Stimulated activated CD8-positive, alpha-beta memory T cell treated with anti-CD3 and anti-CD28 coated beads, Interleukin-4, amount 100 ng/mL, for 4 hours (primary cell): ENCODE measurements at places on chromosomes 5 and 9.

DNA sequence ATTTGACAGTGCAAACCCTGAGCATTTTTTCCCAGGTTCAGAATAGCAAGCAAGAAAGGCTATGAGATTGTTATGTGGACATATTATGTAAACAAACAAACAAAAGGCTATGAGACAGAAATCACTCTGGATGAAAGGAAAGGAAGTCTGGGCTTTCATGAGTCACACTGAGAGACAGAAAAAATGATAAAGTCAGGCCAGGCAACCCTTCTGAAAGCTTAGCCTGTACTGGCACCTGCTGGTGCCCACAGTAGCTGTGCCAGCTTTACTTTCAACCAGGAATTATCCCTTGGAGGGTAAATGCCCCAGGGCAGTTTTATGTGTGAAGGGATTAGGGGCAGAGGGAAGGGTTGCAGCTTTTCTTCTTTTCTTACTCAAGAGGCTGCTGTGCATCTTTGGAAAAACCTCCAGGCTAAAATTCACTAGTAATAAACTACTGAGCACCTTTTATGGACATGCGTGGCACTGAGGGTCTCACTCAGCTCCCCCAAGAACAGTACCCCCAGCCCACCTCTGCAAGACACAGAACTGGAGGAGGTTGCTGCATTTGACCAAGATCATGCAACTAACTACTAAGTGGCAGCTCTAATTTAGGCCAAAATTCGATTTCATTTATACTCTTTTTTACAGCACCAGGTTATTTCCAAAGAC lies 41.7 kb downstream of the ACTL7B start:
- DNase-seq, result no peak

DNA sequence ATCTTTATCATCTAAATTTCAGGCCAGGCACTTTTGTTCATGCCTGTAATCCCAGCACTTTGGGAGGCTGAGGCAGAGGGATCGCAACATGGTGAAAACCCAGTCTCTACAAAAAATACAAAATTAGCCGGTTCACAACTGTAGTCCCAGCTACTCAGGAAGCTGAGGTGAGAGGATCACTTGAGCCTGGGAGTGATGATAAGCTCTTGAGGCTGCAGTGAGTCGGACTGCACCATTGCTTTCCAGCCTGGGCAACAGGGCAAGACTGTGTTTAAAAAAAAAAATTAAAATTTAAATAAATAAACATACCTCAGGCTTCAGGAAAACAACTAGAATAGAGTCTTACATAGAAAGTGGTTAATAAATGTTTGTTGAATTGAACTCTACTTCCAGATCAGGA lies 147.4 kb downstream of the AGTPBP1 start:
- DNase-seq, result no peak

- no peak for DNase-seq
Observed at GRCh38 chr9:120438836-120439546, 141.0 kb downstream of the CDK5RAP2 start.

DNA sequence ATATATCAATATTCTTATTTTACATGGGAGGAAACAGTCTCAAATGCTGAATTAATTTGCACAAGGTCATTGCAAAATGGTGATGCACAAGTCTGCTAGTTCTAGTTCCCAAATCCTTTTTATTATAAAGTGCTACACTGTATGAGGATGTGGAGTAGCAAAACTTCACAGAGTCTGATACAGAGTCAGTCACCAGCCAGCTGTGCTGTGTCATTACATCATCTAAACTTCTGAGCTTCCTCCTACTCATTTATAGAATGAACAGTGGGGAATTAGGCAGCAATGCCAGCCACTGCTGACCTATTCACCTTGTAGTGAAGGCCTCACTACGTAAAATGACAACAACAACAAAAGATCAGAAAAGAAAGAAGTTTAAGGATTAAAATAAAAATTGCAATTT lies 357.8 kb downstream of the TMEM167A start:
- no peak for DNase-seq

DNA sequence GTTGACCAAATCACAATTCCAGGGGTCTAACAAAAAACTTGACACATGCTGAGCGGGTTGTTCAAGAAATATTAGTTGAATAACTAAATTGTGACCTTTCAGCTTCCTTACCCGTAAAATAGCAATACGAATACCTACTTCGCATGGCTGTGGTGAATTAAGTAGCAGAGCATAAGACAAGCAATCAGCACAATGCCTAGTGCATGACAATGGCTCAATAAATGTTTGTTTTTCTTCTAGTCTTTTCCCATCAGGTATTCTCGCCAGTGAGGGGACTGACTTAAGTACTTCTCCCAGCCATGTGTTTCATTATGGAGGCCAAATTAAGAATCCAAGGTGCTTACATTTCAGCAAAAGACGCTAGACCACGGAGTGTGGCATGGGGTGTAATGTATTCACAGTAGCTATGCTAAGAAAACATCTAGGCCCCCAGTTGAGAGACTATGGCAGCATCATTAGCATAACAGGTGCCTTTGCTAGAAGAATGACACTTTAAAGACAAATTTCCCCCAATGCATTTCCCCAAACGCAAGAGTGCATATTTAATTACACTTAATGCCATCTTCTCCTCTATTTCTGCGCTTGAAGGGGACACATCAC lies 145.9 kb downstream of the ASTN2 start:
- DNase-seq, result no peak

DNA sequence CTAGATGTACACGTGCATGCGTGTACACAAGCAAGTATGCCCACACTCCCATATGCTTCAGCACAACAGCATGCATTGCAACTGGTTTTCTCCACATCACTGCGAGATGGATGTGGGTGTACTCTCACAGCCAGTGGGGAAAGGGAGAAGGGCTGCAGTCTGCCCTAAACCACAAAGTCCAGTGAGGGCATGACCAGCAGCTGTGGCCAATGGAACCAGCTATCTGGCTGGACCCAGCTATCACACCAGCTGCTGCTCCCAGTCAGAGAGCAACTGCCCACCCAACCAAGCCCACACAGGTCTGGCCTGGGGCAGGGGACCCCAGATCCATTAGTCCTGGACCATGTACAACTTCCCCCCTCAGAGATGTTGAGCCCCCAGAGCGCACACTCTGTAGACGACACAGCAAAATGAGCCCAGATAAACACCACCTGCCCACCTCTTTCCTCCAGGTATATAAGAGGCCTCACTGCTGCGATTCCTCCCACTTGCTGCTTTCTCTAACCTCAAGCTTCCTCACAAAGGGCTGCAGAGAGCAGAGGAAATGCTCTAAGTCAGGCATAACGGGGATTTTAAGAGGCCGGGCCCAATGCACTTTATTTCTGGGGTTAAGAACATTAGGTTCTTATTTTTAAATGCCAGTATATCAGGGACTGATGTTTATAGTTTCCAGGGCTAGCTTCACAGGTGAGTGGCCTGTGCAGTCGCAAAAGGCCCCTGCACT lies 39.0 kb downstream of the SHB start:
- DNase-seq, result no peak

GRCh38 chr9:135878528-135879236 lies 28.7 kb downstream of the CAMSAP1 start:
- DNase-seq, result no peak

- no peak for DNase-seq
Observed at GRCh38 chr5:153598099-153598498, 107.6 kb downstream of the GRIA1 start.

DNA sequence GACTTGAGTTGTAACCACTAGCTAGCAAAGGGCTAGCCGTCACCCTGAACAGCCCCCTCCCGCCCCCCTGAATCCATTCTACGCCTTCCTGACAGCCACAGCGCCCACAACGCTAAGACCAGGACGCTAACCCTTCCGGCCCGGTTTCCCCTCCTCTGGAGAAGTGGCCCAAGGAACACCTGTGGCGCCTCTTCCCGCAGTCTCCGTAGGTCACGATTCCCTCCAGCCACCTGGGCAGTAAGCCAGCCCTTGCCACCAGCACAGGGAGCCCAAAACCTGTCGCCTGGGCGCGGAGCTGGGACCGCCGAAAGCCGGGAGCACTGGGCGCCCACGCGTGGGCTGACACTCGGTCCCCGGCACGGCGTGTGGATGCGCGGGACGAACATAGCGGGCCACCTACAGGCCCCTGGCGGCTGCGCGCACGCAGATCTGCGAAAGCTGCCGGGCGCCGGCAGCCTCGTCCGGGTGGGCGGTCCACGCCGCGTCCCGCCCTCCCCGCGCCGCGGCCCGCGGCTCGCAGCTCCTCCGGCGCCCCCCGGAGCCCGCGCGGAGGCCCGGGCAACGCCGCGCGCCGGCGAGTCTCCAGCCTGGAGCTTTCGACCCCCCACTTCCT lies 596 bp downstream of the IRF1 start:
- DNase-seq, result no peak

- DNase-seq, result no peak
Observed at GRCh38 chr5:57889558-57889957, 406.9 kb upstream of the ACTBL2 start.

- DNase-seq, result no peak
Observed at GRCh38 chr9:76433406-76433805, 25.6 kb upstream of the GCNT1 start.

GRCh38 chr5:132493821-132494220 lies 3.2 kb upstream of the IRF1 start:
- DNase-seq, result no peak

GRCh38 chr5:116528519-116529234 lies 45.9 kb downstream of the SEMA6A start:
- DNase-seq, result no peak

- DNase-seq, result no peak
Observed at GRCh38 chr9:95764533-95765319, 110.8 kb upstream of the ERCC6L2 start.

DNA sequence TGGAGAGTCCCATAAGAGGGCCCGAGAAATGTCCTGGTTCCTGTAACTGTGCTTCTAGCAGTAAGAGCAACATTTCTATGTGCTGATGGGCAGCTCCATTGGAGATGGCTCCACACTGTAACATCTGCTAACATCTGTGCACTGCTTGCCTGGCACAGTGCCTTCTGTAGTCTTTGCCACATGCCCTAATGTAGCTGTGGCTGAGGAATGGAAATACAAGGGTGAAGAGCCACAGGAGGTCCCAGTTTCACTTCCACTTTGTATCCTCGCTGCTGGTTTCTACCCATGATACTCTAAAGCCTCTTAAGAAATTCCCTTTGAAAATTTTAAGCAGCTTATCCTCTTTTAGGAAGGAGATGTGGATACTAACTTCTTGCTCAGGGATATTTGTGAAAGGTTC lies 97.4 kb downstream of the HOMER1 start:
- DNase-seq, result no peak

DNA sequence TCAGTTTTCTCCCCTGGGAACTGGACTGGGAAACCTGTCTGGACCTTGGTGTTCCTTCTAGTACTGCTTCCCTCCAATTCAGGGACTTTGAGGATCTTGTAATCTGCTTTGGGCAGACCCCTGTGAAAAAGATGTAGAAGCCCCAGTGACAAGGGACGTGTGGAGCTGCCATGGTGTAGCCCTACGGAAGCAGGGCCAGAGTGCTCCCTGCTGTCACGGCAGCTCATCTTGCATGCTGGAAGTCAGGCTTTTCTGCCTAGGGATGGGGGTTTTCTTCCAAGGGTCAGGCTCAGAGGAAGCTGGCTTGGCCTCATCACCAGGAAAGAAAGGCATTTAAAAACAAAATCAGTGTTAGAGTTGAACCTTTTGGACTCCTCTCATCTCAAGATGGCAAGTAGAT lies 86.4 kb downstream of the AMBP start:
- DNase-seq, result no peak

- DNase-seq, result no peak
Observed at GRCh38 chr5:133830911-133831310, 137.5 kb downstream of the C5orf15 start.

DNA sequence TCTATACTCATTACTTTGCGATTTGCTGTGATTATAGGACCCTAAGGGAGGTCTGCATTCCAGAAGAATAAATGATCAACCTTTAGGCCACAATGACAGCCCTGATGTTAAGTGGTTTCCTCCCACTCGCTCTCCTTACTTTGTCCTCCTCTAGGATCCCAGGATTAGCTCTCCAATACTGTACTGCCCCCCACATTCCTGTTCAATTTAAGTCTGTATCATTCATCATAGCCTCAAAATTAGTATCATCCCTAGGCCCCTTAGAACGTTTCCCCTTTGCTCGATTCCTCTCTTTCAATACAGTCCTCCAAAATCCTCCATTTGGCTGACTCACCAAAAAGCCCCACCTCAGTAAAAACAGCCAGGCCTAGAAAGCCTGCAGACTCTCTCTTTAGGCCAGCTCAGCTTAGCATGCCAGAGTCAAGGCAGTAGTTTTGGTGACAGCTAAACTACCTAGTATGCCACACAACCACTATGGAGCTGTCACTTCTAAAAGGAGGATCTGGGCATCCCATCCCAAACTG lies 24.4 kb downstream of the RNF145 start:
- no peak for DNase-seq

DNA sequence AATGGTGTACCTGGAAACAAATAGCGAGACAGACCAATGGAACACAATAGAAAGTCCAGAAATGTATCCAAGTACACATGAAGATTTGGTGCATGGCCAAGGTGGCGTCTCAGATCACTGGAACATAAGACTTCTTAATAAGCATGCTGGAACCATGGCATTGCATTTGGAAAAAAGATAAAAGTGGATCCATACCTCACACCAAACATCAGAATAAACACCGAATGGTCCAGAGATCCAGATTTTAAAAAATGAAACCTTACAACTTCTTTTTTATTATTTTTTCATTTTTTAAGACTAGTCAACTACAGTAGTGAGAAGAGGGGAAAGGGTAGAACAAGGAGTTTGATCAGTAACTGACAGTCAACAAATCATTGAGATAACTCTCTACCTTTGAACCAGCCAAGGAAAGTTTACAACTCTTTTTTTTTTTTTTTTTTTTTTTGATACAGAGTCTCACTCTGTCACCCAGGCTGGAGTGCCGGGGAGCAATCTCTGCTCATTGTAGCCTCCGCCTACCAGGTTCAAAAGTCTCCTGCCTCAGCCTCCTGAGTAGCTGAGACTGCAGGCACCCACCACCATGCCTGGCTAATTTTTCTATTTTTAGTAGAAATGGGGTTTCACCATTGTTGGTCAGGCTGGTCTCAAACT lies 8.8 kb upstream of the DUSP1 start:
- DNase-seq, result no peak

DNA sequence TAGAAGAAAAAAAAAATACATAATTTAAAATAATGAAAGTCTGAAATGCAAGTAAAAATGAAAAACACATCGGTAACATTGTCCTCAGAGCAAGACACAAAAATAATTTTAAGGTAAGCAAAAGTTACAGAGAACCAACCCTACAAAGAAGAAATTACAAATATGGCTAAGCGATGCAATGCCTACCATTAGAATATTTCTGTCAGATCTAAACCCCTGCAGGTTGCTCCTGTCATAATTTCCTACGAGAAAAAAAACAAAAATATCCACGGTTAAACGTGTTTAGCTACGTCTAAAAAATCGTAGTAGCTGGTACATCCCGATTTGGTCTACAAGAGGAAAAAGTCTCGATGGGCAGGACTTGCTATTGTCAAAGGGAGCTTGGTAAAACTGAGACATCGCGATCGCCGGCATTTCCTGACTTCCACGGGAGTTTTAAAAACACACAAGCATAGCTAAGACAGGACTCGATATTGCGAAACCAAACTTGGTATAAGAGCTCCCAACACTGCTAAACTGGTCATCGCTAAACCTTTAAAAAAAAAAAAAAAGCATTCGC lies 1.1 kb upstream of the ANXA2R start:
- DNase-seq, result no peak

GRCh38 chr5:17167171-17167891 lies 50.1 kb upstream of the BASP1 start:
- no peak for DNase-seq
